Dermis microvascular lymphatic vessel endothelial cell (primary cell): ENCODE measurements at places on chromosomes 7 and 10. TPM values are rescaled to one million over a fixed set of nuclear protein-coding genes. Genes with fewer than 3 reads are reported as not detected.

The LRRC4 gene
- 0.77 and 0.89 TPM in 2 replicates for total RNA-seq

GRCh38 chr10:104928734-104929133, 287.6 kb downstream of the SORCS3 start:
- no peak for DNase-seq

- DNase-seq = no peak
Observed at GRCh38 chr7:37007268-37007667, 283.0 kb upstream of the AOAH start.

DNA sequence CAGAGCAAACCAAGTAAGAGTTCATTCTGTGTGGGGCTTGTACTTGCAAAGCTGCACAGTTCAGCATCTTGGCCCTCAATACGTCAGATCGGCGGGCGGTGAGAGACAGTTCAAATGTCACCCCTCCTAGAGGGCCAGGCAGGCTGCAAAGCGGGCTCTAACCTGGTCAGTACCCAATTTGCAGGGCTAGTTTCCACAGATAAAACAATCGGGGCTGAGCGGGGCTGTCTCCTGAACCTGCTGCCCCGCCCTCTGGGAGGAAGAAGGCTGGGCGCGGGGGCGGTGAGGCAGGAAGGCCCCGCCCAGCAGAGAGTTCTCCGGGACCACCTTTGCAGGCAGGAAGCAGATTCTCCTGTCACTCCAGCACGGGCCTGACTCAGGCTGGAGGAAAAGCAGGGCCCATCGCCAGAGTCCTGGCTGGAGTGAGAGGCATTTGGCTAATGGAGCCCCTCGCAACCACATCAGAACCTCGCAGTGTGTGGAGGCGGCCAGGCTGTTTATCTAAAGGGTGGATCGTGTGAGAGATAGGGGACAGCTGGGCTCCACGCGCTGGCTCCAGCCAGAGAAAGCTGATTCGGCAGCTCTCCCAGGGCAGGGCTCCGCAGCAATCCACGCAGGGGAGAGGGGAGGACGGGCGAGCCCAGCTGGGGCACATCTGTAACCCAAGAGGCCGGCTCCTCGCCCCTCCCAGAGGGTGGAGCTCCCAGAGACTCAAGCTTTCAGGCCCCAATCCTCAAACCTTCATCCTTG, 83.1 kb downstream of the SH3PXD2A start:
- peak; percentile 75 for DNase-seq

The SEMA3E gene
- 0.26 and 2.0 TPM in 2 replicates for total RNA-seq

The BRI3 gene
- total RNA-seq = 42.0 and 55.1 TPM in 2 replicates

DNA sequence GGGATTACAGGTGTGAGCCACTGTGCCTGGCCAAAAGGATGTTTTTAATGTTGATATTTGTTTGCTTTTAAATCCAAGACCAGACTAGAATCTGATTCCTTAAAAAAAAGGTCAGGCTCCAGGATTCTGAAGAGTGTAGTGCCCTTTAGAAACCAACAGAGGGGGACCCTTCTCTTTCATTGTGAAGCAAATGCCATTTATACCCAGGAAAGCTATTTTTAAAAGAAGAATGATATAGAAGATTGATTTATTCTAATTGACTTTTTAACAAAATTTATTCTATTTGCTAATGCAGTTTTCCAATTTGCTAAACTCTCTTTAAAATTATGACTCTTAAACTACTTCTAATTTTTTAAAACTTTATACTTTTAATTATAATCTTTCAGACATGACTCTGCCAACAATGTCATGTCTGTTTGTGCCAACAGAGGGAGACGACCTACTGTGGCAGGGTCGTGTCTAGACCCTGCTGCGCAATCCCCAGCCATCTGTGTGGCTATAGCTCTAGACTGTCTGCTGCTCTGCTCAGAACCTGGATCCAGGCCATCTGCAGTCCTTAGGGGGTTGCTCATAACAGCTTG, 201.0 kb upstream of the IMMP2L start:
- peak; percentile 63 for DNase-seq

GRCh38 chr7:106657085-106657991, 3.6 kb downstream of the CCDC71L start:
- peak; percentile 40 for DNase-seq

The CHST15 gene
- total RNA-seq = 72.9 and 114 TPM in 2 replicates

The OR2A25 gene
- not detected in 2 replicates for total RNA-seq

- DNase-seq = no peak
Observed at GRCh38 chr10:851901-852300, 79.6 kb downstream of the LARP4B start.

The FERD3L gene
- total RNA-seq = not detected in 2 replicates

The AKR1C4 gene
- total RNA-seq = 0.13 TPM in 1 of 2 replicates, not detected in the other

- DNase-seq = peak; percentile 69
Observed at GRCh38 chr10:34732926-34733325, 82.2 kb downstream of the PARD3 start.

- no peak for DNase-seq
Observed at GRCh38 chr7:73737491-73738219, 947 bp downstream of the ABHD11 start.

GRCh38 chr7:128812514-128813168, 17.6 kb upstream of the FLNC start:
- no peak for DNase-seq

The ZNF853 gene
- total RNA-seq = 0.90 and 4.6 TPM in 2 replicates

The FGFBP3 gene
- total RNA-seq = 0.13 and 0.51 TPM in 2 replicates

The SFRP4 gene
- total RNA-seq = not detected in 2 replicates

GRCh38 chr7:54995610-54996363, 23.0 kb upstream of the EGFR start:
- DNase-seq = no peak

The OR2A1 gene
- under 0.01 TPM in 2 replicates for total RNA-seq

GRCh38 chr7:157152391-157152937, 13.7 kb downstream of the UBE3C start:
- DNase-seq = no peak

- DNase-seq = no peak
Observed at GRCh38 chr10:46254467-46254866, 32.3 kb upstream of the ANTXRL start.

The OIT3 gene
- under 0.01 and 0.13 TPM in 2 replicates for total RNA-seq

GRCh38 chr10:78947226-78947625, 121.5 kb upstream of the ZMIZ1 start:
- DNase-seq = no peak

DNA sequence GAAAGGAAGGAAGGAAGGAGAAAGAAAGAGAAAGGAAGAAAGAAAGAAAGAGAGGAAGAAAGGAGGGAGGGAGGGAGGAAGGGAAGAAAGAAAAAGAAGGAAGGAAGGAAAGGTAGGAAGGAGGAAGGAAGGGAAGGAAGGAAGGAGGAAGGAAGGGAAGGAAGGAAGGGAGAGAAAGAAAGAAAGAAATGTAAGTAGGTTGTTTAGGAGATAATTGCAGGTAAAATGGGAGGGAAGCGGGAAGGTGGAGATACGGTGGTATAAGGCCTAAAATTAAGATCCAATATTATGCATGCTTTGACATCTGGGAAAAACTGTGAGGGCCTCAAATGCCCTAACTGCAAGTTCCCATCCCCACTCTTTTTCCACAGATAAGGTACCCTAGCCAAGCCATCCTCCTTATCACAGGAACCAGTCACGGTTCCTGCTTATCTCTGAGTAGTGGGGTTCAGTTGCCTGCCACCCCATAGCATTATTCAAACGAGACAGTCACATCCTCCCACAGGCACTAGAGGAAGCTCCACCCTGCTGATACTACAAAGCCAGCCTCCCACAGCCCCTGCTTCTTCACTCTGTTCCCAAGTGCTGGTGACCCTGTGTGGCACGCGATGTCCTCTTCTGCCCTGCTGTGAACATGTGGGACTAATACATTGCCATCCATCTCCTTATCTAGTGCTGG, 28.7 kb downstream of the ST8SIA6 start:
- peak; percentile 36 for DNase-seq

DNA sequence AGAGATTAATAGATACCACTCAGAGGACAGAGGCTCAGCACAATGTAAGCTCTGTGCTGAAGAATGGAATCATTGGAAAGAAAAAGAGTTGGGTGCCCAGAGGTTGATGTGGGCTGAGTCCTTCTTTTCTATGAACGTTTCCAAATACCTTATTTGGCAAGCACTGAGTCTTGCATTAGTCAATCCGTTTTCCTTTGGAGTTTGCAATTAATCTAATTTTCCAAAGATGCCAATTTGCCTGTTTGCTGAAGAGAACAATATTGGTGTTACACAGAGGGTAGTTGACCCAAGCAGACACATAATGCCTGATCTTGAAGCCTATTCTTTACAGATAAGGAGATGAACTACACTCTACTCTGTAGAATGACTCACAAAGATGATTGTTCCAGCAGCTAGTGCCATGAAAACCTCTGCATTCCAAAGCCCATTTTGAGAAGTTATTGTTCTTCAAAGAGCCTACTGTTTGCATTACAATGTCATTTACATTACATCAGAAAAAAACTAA, 55.4 kb upstream of the MET start:
- DNase-seq = no peak

- DNase-seq = no peak
Observed at GRCh38 chr7:69187824-69188333, 410.4 kb upstream of the AUTS2 start.

DNA sequence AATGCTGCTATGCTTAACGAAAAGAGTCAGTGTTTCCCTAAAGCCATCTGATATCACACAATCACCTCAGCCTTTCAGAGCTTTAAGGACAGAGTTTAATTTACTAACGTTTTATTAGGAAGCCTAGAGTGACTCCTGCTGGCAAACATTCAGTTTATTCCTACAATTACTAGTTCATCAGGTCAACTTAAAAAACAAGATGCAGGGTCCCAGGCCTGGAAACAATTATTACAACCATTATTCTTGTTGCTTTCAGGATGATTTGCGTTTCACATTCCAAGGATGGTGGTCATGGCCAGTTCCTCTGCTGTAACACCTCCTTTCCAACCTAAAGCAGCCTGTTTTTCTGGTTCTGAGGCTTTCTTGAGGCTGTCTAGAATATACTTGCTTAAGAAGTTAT, 1.5 kb upstream of the FAM53B start:
- DNase-seq = peak; percentile 78

The GTF2I gene
- 71.4 and 96.8 TPM in 2 replicates for total RNA-seq

The SH2B2 gene
- total RNA-seq = 0.51 and 0.76 TPM in 2 replicates

GRCh38 chr7:148750442-148751355, 52.0 kb downstream of the CUL1 start:
- DNase-seq = no peak

DNA sequence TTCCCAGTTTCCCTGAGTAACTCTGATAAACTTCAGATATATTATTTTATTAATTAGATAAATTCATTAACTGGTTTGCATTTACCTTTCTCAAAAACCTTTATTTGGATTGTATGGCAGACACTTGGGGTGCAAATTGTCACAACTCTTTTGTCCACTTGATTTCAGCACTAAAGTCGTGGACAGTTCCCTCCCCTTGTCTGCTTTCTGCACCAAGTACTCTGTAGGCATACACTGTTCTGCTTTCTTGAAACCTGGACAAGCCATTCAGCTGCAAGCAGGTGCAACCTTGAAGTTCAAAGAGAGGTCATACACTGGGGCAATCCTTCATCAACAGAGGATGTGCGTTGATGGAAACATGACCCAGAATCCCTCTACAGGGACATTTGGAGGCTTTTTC, 162.9 kb downstream of the ARL5B start:
- peak; percentile 16 for DNase-seq

DNA sequence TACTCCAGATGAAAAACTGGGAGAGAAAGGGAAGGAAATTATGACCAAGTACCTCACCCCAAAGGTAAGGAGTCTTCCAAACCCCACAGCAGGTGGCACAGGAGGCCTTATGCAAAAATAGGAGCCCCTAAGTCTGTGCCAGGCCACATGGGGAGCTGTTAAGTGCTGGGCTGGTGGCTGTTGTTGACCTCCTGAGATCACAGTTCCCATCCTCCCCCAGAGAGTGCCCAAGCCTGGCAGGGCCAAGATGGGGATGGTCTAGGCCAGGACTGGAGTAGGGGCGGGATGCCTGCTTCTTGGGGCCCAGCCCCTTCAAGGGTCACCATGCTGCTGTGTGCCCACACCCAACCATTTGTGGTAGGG, 145.8 kb downstream of the RGS10 start:
- no peak for DNase-seq

The AUTS2 gene
- 0.51 and 1.3 TPM in 2 replicates for total RNA-seq

DNA sequence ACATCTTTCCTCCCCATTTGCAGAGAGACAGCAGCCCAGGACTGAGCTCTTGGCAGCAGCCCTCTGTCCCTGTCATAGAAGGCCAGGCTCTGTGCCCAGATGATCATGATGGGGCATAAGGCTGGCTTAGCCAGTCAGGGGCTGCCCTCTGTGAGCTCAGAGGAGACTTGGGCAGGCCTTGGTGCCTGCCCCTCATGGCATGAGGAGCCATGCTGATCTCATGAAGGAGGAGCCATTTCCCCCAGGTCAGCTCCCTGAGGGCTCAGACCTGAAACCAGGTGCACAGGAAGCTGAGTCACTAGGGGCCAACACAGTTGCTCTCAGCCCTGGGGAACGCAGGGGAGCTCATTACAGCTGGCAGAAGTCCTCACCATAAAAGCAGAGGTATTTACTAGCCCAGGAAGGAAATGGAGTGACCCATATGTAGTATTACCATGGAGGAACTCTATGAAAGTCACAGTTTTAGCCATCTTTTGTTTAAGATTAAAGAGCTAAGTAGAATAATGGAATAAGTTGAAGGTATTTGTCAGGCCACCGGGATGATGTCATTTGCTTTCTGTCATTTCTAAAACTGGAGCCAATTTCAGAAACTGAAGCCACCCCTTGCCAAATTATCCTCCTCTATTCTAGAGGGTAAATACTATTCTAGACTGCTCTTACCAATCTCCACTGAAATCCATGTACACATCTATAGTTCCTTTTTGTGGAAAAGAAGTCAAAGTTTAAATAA, 362.4 kb upstream of the ZNF32 start:
- peak; percentile 77 for DNase-seq

The ANKRD61 gene
- total RNA-seq = under 0.01 and 0.25 TPM in 2 replicates

DNA sequence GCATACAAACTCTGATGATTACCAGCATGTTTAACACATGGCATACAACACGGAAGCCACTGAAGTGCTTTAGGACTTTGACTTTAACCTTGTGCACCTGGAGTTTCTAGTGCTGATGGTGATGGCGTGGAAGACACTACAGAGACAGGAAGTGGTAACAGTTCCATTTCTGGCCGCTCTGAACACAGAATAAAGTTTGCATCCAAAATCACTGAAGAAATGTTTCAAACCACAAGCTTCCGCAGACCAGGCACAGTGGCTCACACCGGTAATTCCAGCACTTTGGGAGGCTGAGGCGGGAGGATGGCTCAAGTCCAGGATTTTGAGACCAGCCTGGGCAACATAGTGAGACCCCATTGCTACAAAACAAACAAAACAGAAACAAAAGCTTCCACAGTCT, 40.3 kb upstream of the TNPO3 start:
- DNase-seq = no peak

DNA sequence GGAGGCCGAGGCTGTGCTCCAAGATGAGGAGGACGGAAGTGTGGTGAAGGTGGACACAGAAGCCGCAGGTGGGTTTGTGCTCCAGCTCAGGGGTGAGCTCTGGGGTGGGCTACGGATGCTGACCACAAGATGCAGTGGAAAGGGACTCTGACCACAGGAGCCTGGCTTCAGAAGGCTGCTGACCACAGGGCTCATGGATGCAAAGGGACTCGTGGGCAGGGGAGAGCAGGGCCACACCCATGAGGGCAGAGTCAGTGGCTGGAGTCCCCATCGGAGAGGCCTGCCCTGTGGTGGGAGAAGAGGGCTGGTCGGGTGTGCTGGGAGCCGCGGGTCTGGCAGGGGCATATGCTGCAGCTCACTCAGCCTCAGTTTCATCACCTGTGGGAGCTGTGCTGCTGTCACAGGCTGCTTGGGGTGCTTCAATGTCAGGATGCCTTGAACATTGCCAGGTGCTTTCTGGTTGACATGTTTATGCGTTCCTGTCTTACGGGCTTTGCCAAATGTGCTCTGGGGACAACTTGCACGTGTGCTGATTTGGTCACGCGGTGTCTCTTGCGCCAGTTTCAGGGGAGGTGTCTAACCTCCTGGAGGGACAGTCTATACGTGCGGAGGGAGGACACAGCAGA, 13.7 kb downstream of the SCART1 start:
- no peak for DNase-seq

The KIF11 gene
- 6.7 and 18.5 TPM in 2 replicates for total RNA-seq

The ZNF273 gene
- 4.2 and 7.1 TPM in 2 replicates for total RNA-seq

The TAS2R40 gene
- not detected in 2 replicates for total RNA-seq
